ENCODE measurements at places on chromosomes 3 and 15.

- DNase-seq = peak; percentile 70
Measured at GRCh38 chr3:150761831-150762661, 923 bp downstream of the SIAH2 start.

DNA sequence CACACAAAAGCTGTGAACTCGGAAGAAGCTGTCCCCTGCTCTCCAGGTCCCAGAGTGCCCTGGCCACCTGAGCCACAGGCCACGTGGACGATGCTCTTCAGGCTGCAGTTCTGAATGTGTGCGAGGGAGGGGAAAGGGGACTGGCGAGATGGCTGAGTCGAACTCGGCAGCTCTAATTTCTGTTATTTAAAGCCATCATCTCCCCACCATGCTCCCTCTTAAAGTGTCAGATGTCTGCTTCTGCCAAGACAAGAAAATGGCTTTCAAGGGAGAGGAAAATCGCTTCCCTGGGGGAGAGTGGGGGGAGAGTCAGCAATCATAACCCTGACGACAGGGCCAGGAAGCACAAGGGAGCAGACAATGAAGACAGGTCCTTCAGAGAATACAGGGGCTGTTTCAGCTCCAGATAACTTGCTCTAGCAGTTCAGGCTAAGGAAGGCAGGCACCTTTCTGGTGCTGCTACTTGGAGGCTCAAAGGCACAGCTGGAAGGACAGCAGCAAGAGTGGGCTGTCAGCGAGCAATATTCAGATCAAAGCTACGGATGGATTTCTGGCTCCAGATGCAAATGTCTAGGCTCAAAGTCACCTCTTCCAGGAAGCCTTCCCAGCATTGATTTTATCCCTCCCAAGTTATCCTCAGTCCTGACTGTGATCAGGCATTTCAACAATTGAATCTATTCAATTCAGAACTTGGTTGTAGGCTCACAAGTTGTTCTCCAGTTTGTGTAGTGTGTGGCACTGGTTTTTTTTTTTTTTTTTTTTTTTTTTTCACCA, 15.5 kb upstream of the CCDC33 start:
- no peak for DNase-seq

GRCh38 chr3:165383381-165383780, 187.2 kb upstream of the SLITRK3 start:
- DNase-seq = no peak

DNA sequence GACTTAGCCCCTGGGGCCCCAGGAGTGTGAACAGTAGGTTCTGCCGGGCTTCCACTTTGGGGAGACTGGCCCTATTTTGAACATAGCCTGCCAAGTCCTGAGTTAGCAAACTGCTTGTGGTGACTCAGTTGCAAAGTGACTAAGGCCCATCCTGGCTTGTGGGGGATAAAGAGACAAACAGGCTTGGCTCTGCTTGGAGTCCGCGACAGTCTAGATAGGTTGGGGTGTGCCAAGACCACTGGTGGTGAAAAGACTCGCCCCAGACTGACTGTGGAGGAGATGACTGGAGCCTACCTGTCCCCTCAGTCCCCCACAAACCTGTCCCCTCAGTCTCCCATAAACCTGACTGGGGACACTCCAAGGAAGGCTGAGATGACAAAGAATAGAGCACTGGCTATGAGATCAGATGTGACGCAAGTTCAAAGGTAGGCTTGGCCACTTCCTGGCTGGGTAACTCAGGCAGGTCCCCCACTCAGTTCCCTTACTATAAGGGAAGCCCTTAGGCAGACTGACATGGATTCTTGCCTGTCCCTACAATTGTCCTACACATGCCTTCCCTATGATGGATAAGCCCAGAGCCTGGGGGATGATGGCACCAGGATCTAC, 4.3 kb downstream of the DNASE1L3 start:
- no peak for DNase-seq

- DNase-seq = peak; percentile 4
Measured at GRCh38 chr3:38601956-38602550, 47.4 kb downstream of the SCN5A start.

Data from left hindlimb (tissue), 1 donor.